ENCODE measurements at places on chromosomes 6 and 20. TPM values are rescaled to one million over a fixed set of nuclear protein-coding genes. Genes with fewer than 3 reads are reported as not detected.

The OR2B6 gene
- polyA plus RNA-seq: not detected

DNA sequence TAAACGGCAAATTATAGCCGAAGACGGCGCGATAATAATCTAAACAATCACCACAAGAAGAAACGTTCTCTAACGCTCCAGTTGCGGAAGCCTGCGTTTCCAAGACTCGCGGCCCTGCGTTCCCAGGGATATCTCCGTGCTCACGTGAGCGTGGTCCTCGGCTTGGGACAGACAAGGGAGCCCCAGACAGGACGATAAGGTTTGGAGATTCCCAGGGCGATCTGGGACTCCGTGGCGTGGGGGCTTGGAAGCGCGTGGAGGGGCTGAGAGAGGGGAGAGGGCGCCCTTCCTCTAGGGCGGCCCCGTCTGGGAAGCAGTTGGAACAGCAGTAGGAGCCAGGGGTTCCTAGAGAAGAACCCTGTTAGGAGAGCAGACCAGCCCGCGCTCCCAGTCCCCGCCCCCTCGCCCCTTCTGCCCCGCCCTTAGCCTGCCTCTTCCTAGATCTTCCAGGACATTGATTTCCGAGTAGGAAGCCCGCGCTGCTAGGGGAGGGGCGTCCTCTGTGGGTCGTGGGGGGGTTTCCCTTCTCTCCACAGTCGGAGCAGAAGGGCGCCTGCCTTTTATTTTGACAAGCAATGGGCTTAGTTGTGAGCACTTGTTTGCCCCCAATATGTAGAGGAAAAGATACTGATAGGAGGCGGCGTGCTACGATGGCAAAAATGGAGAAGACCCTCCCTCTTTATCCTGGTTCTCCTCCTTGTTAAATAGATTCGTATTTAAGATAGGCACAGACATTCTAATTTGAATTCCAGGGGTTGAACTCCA lies 10.6 kb downstream of the NRN1 start:
- peak; percentile 79 for DNase-seq

DNA sequence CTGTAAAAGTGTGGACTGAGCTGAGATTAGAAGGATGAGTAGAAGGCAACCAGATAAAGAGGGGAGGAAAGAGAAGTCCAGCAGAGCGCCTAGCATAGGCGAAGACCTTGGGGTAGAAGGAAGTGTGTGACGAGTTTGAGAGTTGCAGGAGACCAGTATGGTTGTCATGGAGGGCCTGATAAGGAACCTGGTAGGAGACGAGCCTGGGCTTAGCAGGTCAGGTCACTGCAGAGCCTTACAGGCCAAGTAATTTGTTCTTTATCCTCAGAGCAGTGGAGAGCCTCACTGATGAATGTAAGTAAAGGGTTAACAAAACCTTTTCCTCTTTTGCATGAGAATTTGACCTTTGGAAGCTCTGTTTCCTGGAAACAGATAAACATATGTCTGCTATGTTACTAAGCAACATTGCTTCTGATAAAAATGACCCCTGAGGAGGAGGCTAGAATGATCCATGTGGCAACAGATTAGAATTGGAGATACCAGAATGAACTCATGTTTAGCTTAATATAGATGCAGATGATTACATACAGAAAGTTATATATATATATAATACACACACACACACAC lies 2.9 kb upstream of the TMEM74B start:
- DNase-seq: no peak

- DNase-seq: no peak
Measured at GRCh38 chr20:50633361-50633760, 58.0 kb downstream of the RIPOR3 start.

DNA sequence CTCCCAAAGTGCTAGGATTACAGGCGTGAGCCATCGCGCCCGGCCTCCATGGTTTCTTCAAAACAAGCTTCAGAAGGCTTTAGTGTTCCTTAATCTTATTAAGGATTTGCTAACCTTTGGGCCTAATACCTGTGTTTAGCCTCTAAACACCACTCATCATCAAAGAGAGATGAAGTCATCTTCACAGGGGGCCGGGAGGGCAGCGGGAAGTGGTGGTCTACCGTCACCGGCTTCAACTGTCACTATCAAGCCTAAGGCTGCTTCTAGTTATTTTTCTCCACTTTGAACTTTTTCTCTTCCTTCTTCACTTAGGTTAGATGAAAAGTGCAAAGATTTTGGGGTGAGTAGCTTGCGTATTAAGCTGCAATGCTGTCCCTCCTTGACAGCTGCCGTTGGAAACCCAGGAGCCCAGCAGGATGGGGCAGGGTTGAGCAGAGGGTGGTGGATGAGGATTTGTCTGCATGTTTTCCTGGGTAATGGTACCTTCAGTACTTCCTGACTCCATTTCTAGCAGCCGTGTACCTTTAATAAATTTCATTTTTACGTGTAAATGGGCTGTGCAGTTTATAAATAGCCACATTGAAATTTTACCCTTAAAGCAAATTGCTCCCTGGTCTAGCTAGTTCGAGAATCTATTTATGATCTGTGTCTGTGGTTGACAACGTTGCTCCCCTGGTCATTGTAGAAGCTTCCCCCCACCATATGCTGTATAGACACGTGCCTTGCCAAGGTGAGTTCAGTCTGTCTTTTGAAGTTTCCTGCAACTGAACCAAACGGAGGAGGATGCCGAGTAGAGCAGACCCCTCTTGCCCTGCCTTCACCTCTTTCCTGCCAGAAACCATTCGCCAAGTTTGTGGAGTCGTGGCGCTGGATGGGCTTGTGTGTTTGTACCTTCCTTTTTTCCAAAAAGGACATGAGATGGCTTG lies 64.8 kb downstream of the SYNJ2 start:
- DNase-seq: no peak
